ENCODE measurements at places on chromosomes 12 and 14.
A peak's percentile ranks its signal among the peaks of the same experiment; 100 is the strongest.

GRCh38 chr12:130026608-130027176 lies 122.9 kb upstream of the TMEM132D start:
- DNase-seq: no peak

GRCh38 chr12:18382236-18382885 lies 121.0 kb downstream of the PIK3C2G start:
- DNase-seq: no peak

- DNase-seq: no peak
These were observed 13.9 kb downstream of the LPCAT3 start for GRCh38 chr12:7004287-7004803.

DNA sequence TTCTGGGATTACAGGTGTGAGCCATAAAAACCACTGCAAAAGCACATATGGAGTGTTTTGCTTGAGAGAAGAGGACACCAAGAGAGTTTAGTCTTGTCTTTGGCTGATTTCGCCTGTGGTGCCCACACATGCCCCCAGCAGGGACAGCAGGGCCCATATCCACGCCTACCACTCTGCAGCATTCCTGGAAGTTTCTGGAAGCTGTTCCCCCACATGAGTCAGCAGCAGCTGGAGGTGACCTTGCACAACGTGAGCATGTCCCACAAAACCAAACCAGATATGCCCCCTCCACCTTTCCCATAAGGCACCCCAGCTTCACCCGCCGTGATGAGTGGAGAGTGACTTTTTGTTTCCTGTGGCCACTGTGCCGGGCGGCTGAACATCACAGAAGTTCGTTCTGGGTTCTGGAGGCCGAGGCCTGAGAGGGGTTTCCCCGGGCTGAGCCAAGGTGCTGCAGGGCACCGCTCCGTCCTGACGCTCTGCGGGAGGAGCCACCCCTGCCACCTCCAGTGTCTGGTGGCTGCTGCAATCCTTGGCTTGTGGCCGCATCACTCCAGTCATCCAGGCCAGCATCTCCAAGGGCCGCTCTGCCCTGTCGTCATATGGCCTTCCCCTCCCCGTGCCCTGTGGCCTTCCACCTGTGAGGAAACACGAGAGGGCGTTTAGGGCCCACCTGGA lies 4.7 kb downstream of the ASPG start:
- no peak for DNase-seq

DNA sequence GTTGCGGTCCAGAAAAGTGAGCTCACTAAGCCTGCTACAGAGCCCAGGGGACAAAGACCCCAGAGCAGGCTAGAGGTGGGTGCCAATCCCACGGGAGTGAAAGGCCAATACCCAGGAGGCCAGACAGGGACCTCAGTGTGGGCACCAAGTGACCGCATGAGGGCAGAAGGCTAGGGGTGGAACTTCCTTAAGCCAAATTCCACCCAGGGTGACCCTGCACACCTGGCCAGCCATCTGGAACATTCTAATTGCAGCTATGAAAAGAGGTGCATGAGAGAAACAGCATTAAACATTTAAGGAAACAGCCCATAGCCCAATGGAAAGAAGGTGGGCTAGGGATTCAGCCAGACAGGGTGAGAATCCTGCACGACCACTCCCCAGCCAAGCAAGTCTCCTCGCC lies 19.4 kb downstream of the GLTP start:
- no peak for DNase-seq

DNA sequence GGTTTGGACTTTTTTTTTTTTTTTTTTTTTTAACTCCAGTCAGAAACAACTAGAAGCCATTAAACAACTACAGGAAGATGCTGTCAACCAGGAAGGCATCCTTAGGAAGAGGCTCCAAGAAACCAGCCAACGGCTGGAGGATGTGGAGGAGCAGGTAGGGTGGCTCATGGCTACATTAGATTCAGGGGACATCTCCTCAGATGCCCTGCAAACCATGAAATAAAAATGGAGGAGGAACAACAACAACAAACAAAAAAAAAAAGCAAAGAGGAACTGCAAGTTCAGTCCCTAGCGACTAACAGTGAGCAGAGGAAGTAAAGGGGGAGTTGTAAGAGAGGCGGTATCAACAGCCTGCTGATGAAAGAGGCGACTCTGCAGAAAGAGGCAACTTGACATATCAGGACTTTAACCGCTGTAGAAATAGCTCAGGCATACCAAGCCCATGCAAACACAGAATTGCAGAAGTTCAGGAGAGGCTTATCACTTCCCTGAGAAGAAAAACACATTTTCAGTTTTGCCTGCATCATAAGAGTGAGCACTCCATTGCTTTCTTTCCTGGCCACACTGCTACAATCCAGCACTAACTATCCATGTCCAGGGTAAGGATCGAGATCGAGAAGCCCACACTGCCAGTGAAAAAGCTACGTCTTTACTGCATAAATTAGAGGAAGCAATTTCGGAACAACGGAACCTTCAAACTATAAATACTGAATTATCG lies 103.5 kb upstream of the BCAT1 start:
- DNase-seq: peak; percentile 1

GRCh38 chr14:103741876-103742275 lies 26.3 kb downstream of the ZFYVE21 start:
- no peak for DNase-seq

DNA sequence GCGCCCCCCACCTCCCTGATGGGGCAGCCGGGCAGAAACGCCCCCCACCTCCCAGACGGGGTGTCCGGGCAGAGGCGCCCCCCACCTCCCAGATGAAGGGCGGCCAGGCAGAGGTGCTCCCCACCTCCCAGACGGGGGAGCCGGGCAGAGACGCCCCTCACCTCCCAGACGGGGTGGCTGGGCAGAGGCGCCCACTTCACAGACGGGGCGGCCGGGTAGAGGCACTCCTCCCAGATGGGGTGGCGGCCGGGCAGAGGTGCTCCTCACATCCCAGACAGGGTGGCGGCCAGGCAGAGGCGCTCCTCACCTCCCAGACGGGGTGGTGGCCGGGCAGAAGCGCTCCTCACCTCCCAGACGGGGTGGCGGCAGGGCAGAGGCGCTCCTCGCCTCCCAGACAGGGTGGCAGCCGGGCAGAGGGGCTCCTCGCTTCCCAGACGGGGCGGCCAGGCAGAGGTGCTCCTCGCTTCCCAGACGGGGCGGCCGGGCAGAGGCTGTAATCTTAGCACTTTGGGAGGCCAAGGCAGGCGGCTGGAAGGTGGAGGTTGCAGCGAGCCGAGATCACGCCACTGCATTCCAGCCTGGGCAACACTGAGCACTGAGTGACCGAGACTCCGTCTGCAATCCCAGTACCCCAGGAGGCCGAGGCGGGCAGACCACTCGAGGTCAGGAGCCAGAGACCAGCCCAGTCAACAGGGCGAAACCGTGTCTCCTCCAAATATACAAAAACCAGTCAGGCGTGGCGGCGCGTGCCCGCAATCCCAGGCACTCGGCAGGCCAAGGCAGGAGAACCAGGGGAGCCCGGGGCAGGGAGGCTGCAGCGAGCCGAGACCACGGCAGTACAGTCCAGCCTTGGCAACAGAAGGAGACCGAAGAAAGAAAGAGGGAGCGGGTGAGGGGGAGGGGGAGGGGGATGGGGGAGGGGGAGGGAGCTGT lies 12.9 kb upstream of the PXN start:
- DNase-seq: no peak

DNA sequence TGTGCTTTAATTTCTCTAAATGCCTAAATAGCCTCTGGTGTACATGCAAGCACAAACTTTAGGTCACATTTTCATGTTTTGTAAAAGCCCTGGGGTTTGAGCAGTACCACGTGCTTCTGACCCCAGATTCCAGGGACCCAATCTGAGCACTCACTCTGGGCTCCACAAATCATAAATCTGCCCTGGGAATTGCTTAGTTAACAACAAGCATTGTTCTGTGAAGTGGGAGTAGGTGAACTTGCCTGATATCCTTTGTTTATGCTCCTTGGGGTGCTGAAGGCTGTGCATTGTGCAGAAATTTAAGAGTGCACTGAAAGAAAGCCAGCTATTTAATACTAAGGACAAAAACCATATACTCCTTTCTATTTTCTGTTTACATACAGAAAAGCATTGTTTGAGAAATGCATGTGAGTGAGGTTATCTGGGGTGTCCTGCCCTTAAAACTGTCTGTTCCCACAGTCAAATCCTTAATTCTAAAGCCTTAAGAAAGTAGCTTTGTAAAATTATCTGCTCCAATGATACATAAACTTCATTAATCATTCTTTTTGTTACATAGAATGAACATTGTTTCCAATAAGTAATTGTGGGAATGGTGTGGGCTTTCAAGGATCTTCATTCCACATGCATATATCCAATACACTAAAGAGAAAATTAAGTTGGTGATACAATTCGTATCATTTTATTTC lies 258.6 kb upstream of the NPAS3 start:
- no peak for DNase-seq

DNA sequence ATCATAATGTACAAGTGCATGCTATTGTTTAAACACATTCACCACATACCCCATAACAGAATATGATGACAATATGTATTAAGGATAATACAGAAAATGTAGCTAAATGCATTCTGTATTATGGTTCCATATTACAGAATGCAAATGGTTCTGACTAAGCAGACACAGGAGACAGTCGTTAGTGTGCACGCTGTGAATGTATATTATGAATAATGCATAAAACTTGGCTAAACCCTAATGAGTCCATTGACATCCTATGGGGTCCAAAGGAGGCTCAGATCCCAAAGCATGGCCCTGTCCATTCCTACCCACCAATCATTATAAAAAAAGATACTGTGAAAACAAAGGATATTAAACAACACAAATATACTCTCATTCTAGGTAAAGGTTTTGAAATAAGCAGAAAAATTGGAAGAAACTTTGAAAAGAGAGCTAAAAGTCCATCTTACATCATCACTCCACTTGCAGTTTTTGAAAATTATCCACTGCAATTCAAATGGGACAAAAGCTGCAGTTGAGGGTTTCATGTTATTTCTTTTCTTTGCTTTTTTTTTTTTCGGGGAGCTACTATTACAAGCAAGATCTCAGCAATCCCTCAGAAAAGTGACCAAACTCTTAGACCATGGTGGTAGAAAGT lies 415.1 kb downstream of the BCAT1 start:
- no peak for DNase-seq

DNA sequence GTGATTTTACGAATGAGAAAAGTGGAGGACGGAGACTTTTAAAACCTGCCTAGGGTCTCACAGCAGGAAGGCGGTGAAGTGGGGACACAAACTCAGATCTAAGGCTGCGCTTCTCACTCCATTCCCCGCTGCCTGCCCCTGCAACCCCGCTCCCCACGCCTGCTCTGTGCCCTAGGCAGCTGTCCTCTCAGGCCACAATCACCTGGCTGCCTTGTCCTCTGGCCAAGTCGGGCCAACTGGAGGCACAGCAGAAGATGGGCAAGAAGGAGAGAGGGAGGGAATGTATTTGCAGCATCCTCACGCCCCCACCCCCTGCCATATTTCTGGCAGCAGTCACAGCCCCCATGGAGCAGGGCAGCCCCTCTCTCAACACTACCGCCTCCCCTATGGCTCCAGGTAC lies 94.9 kb downstream of the CHGA start:
- no peak for DNase-seq

- DNase-seq: no peak
These were observed 16.6 kb upstream of the PLEK2 start for GRCh38 chr14:67428501-67429031.

DNA sequence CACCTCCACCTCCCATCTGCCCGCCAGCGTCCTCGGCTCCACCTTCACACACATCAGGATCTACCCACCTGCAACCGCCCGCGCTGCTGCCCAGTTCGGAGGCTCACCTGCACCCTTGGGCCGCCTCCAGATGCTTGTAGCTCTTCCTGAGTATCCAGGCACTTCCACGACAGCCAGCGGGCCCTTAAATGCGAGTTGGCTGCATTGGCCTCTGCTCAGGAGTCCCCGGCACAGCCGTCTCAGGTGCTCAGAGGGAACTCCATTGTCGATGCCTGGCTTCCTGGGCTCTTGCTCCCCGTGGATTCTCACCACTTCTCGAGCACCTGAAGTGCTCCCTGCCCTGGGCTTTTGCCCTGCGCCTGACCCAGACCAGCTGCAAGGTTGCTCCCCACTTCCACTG lies 21.9 kb upstream of the CDCA4 start:
- DNase-seq: no peak

Data from activated naive CD8-positive, alpha-beta T cell treated with anti-CD3 and anti-CD28 coated beads, Interleukin-2, amount 50 U/mL, for 16 hours (primary cell).